Esophagus squamous epithelium (tissue), 5 donors: ENCODE measurements at places on chromosomes 7 and 10.

- DNase-seq: no peak
Observed at GRCh38 chr7:16609842-16610450, 35.6 kb downstream of the ANKMY2 start.

GRCh38 chr7:102296514-102296913 lies 9.8 kb downstream of the SH2B2 start:
- no peak for DNase-seq

GRCh38 chr10:125264757-125265578 lies 104.6 kb upstream of the CTBP2 start:
- no peak for DNase-seq

- DNase-seq: no peak
Observed at GRCh38 chr7:4794591-4795350, 19.3 kb downstream of the AP5Z1 start.

- DNase-seq: no peak
Observed at GRCh38 chr10:125399289-125399688, 238.9 kb upstream of the CTBP2 start.
